Psoas muscle (tissue), 8 donors: ENCODE measurements at places on chromosomes 1 and 21. TPM values are rescaled to one million over a fixed set of nuclear protein-coding genes. Genes with fewer than 3 reads are reported as not detected.

HP1BP3 gene
- polyA plus RNA-seq: 52.6 TPM

DNA sequence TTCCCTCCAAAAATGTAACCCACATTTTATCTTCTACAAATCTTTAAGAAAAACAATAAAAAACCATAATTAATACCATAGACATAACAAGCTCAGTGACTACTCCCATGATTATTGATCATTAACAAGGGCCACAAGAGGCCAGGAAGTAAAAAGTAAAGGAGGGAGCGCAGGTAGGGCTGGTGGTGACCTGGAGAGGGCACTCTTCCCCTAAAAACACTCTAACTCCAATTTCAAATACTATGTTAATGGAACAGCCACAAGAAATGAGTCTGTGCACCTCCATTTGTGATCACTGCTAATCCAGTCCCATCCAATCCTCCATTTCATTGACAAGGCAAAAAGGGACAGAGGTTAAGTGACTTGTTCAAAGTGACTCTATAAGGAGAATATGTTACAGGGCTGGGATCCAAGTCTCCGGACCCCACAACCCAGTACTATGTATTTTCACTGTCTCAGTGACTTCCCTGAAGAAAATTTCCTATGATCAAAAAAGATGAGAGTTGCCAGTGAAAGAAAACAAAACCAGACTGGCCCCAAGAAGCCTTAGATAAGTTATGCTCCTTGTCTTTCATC, 41.2 kb upstream of the CFAP298 start:
- DNase-seq: no peak

DMRTA2 gene
- 0.01 TPM for polyA plus RNA-seq

DNA sequence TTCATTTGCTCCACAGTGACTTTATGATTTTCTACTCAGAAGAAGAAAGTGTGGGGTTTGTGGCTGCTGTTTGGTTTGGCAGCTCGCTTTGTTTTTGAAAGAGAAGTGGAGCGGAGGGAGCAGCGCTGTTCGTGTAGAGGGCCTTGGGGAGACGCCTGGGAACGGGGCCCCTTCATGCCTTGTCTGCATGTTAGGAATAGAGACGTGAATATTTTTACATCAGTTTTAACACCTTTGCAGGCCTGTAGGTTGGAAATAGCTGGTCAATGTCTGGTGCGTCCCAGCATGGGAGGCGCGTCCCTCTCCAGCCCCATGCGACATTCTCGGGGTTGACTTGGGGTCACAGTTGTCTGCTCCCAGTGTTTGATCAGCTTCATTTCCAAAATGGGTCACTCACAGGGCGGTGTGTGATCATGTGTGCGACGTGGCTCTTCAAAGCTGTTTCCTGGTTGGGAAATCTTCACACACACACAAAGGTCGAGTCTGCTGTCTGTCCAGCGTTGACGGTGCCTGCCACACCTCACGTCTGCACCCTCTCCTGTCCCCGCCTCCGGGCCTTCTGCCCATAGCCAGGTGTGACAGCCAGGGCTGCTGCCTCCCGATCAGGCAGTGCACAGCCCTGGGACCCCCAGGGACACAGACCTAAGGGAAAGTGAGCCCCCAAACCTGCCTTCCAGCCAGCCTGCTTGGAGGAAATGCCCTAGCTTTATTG, 149.2 kb downstream of the PSMG1 start:
- no peak for DNase-seq

- no peak for DNase-seq
These were observed 5.2 kb downstream of the KRTAP10-8 start for GRCh38 chr21:44617071-44617501.

DNA sequence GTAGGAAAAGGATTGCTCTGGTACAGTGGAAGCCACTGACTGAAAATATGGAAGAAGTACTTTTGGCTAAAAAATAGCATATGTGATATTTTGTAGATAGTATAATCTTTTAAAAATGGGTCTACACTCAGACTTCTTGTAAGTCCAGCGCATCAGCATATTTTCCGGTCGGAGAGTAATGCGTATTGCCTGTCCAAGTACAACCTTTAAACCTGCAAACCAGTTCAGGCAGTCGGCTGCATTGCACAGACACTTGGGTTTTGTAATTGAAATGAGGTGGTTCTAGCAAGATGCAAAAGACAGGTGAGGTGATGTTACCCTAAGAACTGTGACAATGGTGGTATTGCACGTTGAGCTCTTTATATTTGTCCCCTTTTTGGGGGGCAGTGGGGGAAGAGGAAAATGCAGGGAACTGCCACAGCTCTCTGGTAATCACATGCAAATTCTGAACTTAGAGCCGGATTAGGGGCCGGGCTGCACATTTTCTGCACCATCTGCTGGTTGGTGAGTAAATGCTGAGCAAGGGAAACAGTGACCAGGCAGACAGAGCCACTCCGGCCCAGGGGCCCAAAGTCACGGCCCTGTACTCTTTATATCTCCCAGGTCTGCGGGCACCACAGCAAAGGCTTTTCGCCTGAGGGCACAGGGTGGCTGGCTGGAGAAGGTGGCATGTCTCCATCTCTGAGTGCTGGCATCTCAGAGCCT, 2.3 kb downstream of the GPR137B start:
- no peak for DNase-seq

DNA sequence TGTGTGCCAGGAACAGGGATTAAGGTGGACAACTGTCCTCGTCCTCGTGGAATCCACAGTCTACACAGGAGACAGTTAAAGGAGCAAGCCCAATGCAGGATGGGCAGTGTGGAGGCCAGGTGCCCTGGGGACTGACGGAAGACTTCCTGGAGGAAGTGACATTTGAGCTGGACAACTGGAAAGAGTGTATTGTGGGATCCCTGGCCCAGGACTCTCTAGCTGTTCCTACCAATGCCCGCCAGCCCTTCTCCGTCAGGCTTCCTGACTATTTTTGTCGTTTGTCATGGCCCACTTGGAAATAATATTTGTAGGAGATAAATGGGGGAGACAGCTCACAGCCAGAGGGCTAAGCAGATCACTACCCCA, 235.3 kb downstream of the TOMM20 start:
- DNase-seq: no peak

DNA sequence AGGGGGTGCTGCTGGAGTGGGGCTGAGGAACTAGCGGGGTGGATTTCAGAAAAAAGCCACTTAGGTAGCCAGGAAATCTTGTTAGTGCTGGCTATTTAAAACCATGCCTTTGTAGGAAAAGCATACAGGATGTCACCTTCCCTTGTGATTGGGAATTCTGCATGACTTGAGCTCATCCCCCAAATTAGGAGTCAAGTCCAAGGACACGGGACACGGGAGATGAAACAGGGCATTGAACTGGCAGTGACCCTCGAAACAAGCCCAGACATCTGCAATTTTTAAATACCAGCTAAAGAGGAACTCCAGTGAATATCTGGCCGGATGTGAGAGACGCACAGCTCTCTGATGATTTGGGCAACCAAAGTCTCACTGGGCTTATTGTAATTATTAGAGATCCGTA, 32.8 kb downstream of the C2CD2 start:
- DNase-seq: no peak

- DNase-seq: peak; percentile 68
These were observed 18.1 kb downstream of the CFAP45 start for GRCh38 chr1:159881622-159882526.

CCDC17 gene
- 1.1 TPM for polyA plus RNA-seq

CFHR5 gene
- not detected for polyA plus RNA-seq

ST6GALNAC5 gene
- 0.05 TPM for polyA plus RNA-seq

MYOM3 gene
- polyA plus RNA-seq: 152 TPM

- no peak for DNase-seq
These were observed 49.9 kb downstream of the SNX27 start for GRCh38 chr1:151661751-151662150.

DNA sequence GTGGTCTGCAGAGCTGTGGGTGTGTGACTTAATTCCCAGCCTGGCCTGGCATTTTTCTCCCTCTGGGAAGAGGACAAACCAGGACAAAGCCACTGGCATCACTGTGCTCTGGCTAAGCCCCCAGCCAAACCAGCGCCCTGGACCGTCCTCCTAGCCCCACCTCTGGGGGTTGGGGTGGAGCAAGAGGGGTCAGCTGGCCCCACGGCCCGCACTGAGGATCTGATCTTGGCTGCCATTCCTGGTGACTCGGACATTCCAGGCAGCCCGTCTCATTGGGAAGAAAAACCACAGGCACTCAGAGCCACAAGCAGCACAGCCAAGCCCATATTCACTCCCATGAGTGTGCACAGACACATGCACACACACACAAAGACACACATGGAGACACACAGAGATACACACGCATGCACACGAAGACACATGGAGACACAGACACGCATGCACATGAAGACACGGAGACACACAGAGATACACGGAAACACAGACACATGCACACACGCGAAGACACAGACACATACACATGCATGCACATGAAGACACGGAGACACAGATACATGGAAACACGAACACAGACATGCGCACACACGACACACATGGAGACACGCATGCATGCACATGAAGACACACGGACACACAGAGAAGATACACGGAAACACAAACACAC, 2.3 kb upstream of the MXRA8 start:
- DNase-seq: peak; percentile 88

DNA sequence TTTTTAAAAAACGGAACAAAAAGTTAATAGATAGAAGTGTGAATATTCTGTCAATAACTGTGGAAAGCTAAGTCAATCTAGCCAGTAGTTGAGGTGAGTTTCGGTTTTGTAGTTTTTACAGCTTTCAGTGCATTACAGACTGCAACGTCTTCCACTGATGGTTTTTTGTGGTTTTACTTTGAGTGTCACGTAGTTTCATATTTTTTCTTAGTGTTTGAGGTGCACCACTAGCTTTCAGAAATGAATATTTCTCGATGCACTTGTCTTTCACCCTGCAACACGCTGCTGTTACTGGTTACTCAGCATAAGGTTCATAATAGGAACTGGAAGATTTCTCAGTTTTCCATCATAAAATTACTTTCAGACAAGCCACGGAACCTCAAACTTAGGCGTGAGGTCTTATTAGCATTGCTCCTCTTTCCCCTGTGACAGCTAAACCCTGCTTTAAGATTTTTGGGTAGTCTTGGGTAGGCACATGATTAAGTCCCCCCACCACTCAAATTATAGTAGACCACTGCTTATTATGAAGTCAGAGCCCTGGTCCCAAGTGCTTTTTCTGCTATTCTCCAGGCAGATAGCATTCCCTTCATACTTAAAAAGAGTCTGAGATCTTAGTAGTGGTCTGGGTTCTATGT, 1412.7 kb downstream of the KCNT2 start:
- no peak for DNase-seq

DNA sequence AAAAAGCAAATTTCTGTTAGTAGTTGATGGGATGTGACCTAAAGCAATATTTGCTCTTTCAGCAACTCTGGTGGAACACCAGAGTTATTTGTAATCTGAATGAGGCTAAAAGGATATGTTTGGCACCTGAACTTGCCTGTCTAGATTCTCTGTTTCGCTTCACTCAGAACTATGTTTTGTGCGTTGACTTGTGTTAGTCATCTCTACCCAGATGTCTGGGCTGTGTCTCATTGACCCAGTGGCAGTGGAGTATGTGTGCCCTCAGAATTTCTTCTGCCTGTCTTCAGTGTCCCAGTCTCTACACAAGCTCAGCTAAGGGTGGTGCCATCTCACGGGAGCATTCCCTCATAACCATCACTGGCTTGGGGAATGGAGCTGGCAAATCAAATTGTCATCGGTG, 13.9 kb downstream of the KCNK1 start:
- DNase-seq: no peak

TRIM46 gene
- 0.03 TPM for polyA plus RNA-seq

DNA sequence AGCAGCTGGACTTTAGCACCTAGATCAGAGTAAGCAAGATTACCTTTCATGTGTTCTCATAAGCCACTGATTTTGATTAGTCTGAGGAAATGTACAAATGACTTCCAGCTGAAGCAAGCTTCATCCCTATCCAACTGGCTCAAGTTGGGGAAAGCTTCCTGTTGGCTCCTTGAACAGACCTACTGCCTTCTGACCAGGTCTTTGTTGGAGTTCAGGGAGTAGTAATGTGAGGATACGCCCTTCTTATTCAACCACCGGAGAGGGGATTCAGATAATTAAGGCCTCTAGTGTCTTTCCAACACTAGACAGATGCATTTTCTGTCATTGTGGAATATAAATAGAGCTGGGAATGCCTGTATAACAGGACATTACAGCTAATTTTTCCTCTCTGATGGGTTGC, 268.9 kb downstream of the TGFB2 start:
- DNase-seq: no peak

GRCh38 chr1:99264201-99265021, at the start of gene PLPPR4:
TSS of gene PLPPR4 (plus strand) at chr1:99264492. CDS start at chr1:99264594, 102 bp downstream.
- DNase-seq: peak; percentile 77

- DNase-seq: no peak
These were observed 8.6 kb downstream of the ST6GALNAC3 start for GRCh38 chr1:76083189-76083588.

- no peak for DNase-seq
These were observed 70.7 kb downstream of the COL24A1 start for GRCh38 chr1:86085741-86086409.

IGSF5 gene
- polyA plus RNA-seq: not detected

DNA sequence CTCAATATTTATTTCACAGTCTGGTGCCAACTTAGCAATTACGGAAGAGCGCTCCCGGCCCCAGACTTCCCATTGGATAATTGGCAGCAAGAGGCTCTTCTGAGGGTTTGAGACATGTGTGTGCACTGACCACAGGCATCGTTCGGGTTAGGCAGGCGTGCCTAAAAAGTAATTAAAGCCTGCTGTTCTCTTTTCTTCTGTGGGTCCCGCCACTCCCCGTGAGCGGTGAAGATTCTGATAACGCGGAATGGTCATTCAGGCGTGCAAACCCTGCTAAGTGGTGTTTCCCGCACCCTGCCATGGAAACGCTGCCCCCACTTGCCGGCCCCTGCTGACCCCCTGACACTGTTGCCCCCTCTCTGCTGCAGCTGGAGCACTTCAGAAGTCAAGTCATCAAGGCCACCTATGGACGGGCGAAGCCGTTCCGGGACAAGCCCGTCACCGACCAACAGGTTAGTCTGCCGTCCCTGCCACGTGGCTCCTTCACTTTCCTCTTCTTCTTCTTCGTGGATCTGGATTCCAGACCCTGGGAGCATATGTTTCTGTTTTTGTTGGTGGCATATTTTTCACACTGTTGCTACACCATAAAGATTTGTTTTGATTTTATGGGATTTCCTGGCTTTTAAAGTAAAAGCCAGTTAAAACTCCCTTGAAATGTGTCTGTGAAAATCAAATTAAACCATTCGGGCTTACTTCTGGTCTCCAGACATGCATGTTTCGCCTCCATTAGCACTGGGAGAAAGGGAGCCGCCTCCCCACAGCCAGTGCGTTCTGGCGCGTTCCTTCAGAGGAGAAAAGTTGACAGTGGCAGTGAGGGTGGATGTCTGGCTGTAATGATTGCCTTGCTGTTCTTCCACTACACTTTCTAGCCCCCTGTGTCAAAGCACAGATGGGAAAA, 79.9 kb downstream of the FHAD1 start:
- no peak for DNase-seq

DNA sequence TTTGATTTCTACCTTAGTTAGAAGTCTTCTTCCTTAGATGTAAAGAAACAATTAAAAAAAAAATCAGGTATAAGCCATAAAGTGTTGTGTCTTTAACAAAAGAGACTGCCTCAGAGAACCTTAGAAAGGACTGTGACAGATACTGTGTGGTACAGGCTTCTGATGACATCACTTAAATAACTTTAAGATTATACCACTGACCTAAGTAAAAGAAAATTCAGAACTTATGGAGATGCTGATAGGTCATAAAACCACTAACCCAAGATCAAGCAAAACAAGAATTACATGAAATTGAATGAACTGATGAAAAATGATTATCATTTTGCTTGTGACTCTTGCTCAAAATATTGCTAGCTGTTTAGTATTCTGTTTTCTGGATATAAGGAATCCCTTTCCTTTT, 220.8 kb downstream of the NRIP1 start:
- no peak for DNase-seq
